ENCODE measurements at places on chromosomes 7 and 10.

DNA sequence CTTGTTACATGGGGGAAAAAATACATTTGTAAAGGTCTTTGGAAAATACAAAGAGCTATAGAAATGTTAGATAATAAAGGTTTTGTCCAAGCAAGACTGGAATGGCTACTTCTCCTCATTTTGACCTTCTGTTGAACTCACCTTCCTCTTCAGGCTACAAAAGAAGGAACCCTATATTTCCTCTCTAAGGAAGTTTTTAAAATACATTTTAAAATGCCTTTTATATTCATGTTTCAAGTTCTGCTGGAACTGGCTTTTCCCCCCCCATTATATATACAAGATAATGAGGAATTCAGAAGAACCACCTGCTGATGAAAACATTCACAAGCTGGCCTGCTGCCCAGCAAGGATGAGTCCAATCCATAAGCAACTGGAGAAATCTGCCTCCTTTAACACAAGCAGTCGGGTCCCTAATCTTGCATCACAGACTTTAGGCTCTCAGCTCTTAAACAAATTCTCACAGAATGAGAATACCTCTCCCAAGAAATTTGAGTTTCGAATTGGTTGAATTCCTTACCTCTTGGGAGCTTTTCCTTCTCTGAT lies 44.6 kb downstream of the MTERF1 start:
- DNase-seq: peak; percentile 52

DNA sequence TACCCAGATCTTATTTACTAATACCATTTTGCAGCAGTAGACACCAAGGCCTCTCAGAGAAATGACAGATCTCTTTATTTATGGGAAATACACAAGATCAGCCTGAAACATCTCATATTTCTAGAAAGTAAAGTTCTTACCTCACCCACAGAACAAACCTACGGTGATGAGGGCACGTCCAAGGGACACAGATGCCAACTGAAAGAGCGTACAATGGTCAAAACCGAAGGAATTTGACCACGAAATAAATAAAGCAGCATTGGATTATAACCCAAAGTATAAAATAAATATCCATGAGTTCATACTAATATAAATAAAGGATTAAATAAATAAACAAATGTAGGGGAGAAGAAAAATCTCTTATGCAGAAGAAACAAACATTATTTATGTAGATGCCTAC lies 747.0 kb downstream of the TNS3 start:
- DNase-seq: no peak

DNA sequence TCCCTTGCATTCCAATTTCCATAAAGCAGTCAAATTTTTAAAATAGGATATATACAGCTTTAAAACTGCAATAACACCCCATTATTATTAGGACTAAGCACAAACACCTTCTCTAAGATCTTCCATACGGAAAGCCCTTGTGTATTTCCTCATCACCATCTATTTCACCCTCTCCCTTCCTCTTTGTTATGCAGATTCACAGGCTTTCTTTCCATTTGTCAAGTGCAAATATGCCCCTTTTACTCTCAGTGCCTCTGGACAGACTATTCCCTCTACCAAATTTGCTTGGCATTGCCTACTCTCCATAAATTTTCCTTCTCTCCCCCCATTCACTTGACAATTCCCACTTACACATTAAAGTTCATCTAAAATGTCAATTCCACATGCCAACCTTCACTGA lies 61.7 kb downstream of the SNX13 start:
- no peak for DNase-seq

GRCh38 chr7:86972072-86972471 lies 87.4 kb downstream of the ELAPOR2 start:
- no peak for DNase-seq

DNA sequence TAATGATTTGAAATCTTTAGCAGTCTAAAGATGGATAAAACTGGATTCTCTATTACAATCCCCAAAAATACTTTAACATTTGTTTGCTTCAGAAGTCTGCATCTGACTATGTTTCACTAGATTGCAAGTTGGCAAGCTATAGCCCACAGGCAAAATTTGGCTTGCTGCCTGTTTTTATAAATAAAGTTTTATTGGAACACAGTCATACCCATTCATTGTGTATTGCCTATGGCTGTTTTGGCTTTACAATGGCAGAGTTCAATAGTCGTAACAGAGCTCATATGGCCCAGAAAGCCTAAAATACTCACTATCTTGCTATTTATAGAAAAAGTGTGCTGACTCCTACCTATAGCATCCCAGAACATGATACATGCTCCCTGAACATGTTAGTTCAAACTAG lies 89.0 kb upstream of the GPR141 start:
- DNase-seq: no peak

- DNase-seq: no peak
Observed at GRCh38 chr10:33143160-33143728, 185.2 kb upstream of the ITGB1 start.

DNA sequence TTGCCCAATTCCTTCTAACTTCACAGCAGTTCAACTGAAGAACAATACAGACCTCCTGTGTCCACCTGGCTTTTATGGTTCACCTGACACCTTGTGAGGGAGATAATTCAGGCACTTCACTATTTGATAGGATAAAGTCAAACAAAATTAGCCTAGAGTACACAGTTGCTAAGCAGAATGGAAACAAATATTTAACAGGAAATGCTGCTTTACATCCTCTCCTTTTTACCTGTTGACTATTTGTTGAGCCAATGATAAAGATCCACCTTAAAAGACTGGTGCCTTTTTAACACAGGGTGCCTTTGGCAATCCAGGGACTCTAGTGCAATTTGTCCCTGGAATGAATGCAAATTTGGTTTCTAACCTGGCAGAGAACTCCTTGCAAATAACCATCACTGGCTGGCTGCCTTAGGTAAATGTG lies 39.8 kb downstream of the ITPRID1 start:
- DNase-seq: peak; percentile 97

GRCh38 chr7:3760651-3761050 lies 459.6 kb downstream of the SDK1 start:
- DNase-seq: no peak

DNA sequence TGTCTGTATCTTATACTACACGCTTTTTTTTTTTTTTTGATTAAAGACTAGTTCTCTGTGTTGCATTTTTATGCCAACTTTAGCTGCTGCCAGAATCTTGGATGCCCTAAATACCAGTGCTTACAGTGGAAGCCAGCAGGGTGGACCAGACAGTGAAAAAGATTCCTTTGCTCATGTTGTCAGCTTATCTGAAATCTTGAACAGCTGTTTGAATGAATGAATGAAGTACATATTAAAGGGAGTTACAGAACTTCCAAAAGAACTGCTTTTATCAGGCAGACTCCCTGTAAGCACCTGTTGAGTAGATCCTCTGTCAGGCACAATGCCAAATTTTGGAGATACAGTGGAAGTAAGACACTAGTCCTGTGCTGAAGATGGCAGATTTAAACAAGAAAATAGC lies 184.9 kb downstream of the PPP1R9A start:
- DNase-seq: no peak

- DNase-seq: no peak
Observed at GRCh38 chr10:121260377-121260776, 337.9 kb downstream of the FGFR2 start.

DNA sequence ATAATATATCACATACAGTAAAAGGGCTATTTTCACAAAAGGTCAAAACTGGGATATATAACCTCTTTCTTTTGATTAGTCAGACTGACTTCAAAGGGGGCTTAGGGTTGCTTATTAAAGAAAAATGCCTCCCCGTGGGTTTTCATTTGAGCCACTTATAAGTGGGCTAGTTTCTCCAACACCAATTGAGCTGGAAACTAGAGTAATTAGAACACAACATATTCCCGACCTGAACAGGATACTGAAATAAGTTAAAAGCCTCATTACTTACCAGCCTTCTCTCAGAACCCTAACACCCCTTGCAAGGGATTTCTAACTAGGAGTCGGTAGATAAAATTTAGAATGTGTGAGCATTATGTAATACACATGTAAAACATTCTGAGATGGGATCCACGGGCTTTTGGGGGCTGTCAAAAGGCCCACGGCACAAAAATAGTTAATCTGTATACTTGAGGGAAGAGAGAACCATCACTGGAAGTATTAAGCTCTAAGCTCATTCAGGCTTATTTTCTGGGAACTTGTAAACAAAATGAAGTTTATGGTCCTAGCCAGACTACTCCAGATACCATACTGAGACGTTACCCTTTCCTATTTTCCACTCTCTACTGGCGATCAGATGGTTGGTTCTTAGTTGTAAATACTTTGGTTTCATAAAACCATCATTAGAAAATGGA lies 29.3 kb upstream of the KMT2E start:
- no peak for DNase-seq

GRCh38 chr10:12846718-12847117 lies 154.8 kb downstream of the CCDC3 start:
- DNase-seq: no peak

DNA sequence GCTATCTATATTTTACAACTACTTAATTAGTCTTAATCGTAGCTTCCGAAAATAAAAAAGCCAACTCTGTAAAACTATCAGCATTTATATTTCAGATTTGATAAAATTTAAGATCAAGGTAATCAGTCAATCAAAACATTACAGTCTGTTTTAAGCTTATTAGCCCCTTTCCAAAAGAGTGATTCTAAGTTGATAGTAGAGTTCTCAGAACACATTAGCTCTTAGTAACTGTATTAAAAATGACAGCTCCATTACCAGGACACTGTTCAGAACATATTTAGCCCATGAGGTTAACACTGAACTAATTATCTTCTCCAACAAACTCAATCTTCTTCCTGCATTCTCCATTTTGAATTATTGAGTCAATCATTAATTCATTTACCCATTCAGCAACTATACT lies 110.3 kb upstream of the PALS2 start:
- DNase-seq: no peak

GRCh38 chr10:2463316-2463715 lies 604.0 kb upstream of the PFKP start:
- DNase-seq: no peak

GRCh38 chr10:78634835-78635234 lies 433.9 kb upstream of the ZMIZ1 start:
- DNase-seq: no peak

- no peak for DNase-seq
Observed at GRCh38 chr7:15178065-15178464, 275.5 kb upstream of the DGKB start.

DNA sequence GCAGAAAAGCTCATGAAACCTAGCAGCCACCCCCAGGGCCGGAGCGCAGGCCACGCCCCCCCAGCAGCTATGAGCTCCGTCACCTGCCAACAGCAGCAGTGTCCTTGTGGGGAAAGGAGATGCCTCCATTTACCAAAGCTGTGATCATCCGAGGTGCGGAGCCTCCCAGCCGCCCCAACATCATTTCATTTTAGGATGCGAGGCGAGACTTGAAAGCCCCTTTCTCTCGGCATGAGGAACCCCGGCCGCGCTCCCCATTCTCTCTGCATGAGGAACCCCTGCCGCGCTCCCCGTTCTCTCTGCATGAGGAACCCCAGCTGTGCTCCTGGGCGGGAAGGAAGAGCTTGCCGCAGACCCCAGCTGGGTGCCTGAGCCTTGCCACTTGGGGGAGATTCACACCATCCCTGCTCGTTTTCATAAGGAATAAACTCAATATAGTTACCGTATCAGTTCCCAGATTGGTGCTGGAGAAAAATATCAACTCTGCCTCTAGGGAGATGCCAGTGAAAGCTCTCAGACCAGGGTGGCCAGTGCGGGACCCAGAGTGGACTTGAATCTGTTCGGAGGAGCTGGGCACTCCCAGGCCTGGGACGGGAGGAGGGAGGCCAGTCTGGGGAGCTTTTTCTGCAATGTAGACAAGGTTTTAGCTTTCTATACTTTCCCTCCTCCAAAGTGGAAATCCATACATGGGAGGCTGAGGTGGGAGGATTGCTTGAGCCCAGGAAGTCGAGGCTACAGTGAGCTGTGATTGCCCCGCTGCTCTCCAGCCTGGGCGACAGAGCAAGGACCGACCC lies 35.0 kb downstream of the JAKMIP3 start:
- DNase-seq: no peak

DNA sequence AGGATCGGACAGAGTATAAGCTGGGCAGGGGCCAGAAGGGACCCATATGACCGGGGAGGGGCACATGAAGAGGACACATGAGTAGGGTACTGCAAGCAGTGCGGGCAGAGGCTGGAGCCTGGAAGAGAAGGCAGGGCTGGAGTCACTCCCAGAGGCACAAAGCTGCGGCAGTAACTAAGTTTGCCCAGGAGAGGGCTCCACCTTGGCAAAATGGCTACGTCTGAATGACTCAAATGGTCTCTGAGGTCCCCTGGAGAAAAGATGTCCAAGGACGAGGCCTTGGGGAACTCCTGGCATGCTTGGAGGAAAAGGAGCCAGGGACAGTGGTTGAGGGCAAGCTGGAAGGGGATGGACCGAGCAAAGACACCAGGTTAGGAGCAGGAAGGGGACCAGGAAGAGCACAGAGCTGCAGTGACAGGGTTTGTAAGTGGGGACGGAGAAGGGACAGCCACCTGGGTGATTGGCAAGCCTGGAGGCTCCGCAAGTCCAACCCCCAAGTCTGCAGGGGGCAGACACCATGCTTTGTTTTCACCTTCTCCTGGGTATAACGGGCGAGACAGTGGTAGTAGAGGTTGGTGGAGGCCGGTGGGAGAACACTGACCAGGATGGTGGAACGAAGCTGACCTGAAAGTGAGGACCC lies 43.1 kb upstream of the LBX1 start:
- peak; percentile 81 for DNase-seq

DNA sequence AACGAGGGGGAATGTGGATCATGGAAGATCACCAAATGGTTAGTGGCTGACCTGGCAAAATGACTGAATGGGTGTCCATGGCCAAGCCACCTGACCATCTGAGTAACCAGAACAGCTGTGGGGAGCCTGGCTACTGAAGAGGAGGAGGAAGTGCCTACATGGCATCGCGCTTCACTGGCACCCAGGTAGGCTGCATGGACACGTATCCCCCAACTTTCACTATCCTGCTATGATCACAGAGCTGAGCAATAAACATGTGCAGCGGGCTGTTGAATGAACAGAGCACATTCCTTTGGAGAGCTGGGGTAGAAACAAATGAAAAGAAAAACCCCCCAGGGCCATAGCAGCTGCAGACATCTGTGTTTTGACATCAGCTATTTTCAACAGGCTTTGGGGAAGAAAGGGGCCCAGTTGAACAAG lies 6.5 kb downstream of the AKR1B1 start:
- DNase-seq: no peak

- DNase-seq: no peak
Observed at GRCh38 chr7:42074076-42074475, 162.9 kb downstream of the GLI3 start.

DNA sequence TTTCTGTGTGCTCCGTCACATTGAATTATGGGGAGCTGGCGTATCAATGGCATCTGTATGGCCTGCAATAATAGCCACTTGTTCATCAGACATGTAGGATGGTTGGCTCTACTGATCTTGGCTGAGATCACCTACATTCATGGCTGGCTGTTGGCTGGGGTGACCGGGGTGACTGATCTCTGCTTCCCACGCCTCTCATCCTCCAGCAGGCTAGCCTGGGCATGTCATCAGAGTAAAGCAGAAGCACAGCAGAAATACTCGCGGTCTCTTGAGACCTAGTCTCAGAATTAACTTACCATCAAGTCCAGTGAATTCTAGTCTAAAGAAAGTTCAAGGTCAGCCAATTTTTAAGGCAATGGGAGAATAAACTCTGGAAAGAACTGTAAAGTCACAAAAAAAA lies 257.7 kb upstream of the GLI3 start:
- no peak for DNase-seq

GRCh38 chr7:142012825-142013511 lies 17.3 kb downstream of the MGAM start:
- DNase-seq: no peak
